ENCODE measurements at places on chromosomes 13 and 19.
A peak's percentile ranks its signal among the peaks of the same experiment; 100 is the strongest.

DNA sequence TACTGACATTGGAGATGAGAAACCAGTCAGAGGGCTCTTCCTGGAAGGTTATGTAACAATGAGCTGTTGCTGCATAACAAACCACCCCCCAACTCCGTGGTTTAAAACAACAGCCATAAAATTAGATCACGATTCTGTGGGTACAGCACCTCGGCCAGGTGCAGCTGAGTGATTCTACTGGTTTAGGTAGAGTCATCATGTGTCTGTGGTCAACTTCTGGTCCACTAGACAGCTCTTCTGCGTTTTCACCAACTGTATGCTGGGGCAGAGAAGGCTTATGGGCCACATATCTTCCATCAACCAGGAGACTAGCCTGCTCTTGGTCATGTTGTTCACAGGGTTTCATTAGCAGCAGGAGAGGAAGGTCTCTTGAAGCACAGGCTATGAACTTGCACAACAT is 585.5 kb downstream of the KCTD12 start:
- DNase-seq, result no peak

- no peak for DNase-seq
Measured at GRCh38 chr19:3659746-3660112, 33.1 kb upstream of the CACTIN start.

DNA sequence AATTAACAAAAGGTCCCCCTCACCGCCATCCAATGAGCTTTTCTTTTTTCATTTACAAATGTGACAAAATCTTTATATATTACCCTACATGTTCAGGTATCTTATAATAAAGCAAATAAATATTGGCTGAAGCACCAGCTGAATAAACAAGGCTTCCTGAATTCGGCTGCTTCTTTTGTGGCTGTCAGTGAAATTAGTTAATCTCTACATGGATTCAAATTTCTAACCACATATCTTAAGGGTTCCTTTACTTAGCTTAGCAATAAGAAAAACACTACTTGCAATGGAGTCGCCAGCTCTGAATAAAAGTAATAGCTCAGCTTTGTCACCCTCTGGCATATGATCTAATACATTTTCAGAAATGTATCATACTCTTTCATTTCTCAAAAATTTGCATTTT is 104.3 kb downstream of the CCNA1 start:
- DNase-seq, result no peak

DNA sequence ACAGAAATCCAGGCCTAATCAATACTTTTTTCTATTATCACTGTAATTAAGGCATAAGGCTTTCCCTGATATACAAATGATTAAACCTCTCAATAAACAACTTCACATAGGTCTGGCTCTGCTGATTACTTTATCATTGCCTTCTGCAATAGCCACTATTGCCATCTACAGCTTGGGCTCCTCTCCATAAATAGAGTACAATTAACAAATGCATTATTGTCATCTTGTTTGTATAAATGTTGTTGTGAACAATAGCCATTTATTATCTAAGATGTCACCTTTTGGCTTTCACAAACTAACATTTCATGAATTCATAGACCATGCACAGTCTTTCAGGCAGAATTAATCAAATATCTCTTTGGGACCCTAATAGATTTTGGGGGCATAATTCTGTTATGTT is 53.3 kb downstream of the NHLRC3 start:
- no peak for DNase-seq

DNA sequence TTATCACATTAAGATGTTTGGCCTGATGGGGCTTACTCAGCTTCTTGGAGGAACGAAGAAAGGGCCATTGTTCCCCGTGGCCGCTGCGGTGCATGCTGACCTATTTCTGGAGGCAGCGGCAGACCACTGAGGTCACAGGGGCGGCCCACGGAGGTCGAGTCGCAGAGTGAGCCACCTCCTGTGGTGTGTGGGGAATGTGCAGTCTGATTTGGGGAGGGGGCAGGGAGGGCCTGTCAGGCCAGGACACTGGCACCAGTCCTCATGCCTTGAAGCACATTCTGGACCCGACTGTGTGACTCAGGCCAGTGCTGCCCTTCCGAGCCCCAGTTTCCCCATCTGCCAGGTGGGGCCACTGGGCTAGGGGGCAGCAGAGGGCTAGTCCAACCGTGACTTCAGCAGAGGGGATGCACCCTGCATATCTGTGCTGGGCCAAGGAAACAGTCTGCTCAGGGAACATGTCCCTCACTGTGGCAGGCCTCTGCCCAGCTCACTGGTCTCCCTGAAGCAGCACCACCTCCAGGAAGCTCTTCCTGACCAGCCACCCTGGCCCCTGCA is 6.3 kb downstream of the SLC7A10 start:
- no peak for DNase-seq

- DNase-seq, result no peak
Measured at GRCh38 chr13:78401873-78402707, 201.3 kb downstream of the POU4F1 start.

- no peak for DNase-seq
Measured at GRCh38 chr19:40928850-40929249, 46.8 kb upstream of the CYP2A7 start.

- no peak for DNase-seq
Measured at GRCh38 chr13:112071102-112071722, 4.3 kb downstream of the SOX1 start.

GRCh38 chr19:13207846-13208671 is 57.8 kb downstream of the IER2 start:
- peak; percentile 69 for DNase-seq

DNA sequence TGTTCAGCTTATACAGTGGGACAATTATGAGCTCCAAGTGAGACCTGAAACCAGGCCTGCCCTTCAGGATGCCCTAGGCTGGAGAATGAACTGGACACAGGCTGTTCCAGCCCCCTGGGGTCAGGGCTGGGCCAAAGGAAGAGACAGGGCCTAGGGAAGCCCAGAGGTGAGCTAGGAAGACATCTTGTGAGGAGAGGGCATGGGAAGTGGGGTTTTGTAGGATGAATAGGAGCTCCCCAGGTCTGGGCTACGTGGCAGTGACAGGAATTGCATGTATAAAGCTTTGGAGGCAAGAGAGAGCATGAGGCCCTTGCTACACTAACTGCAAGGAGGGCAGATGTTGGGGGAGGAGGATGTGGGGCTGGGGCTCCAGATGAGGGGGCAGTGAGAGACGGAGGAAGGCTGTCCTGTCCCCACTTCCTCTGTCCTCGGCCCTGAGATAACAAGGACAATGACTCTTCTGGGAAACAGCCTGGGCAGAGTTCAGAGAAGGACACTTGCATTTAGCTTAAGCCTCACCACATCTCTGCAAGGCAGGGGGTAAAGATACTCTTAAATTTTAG is 1.5 kb upstream of the TBXA2R start:
- DNase-seq, result no peak

DNA sequence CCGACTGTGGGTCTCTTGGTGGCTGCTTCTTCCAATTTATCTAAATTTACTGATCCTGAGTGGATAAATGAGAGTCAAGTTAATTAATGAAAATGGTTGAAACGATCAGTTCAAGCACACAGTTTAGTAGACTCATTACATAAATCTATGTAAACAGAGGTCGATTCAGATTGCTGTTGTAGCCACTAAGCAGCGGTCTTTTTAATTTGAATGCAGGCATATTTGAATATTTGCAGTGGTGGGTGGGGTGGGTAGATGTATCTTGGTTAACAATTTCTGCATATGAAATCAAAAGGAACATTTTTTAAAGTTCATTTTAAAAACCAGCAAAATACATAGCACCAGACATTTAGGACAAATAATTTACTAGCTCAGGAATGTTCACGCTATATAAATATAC is 325.9 kb downstream of the KLF12 start:
- DNase-seq, result no peak

DNA sequence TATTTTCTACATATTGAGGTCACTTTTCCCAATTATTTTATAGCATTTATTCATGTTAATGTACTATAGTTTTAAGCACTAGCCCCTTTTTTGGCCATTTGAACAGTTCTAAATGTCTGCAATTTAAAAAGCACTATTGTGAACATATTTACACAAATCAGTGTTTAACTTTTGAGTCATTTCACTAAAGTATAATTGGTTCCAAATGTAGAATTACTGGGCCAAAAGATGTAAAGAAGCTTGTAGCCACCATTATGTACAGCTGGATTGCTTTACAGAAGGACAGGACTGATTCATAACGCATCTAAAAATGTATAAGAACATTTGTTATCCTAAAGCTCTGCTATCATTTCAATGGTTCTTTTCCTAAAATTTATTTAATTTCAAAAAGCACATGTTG is 16.6 kb upstream of the ATP12A start:
- no peak for DNase-seq

- DNase-seq, result no peak
Measured at GRCh38 chr13:23876265-23876664, 12.9 kb downstream of the MIPEP start.

- DNase-seq, result no peak
Measured at GRCh38 chr13:38417241-38417640, 67.6 kb downstream of the UFM1 start.

GRCh38 chr19:38375748-38376147 is 1.4 kb downstream of the PSMD8 start:
- DNase-seq, result no peak

- no peak for DNase-seq
Measured at GRCh38 chr13:61339054-61339621, 76.5 kb downstream of the PCDH20 start.

DNA sequence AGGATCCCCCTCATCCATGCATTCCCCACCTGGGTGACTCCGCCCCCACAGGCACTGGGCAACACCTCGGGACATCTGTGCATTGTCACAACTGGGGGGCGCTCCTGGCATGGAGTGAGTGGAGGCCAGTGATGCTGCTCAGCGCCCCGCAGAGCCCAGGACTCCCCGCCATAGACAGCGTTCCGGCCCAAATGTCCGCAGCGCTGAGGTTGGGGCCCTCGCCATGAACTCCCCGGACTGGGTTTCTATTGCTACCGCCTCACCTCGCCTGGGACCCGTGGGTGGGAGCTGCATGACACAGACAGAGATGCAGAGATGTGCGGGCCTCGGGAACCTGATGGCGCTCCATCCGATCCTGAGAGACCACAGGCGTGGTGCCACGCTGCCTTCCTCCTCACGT is 4.6 kb downstream of the FZR1 start:
- no peak for DNase-seq

DNA sequence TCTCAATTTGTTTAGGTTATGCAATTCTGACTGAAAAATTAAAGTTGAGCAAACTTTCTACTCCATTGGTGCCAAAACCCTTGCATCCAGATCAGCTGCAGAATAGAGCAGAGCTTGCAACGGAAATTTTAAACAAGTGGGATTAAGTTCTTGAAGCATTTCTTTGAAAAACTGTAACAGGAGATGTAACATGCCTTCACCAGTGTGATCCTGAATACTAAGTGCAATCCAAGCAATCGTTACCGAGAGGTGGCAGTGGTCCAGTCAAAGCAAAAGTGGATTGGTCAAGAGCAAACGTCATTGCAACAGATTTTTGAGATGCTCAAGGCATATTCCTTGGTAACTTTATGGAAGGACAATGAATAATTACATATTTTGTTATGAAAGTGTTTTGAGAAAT is 841.1 kb upstream of the SLITRK5 start:
- no peak for DNase-seq

DNA sequence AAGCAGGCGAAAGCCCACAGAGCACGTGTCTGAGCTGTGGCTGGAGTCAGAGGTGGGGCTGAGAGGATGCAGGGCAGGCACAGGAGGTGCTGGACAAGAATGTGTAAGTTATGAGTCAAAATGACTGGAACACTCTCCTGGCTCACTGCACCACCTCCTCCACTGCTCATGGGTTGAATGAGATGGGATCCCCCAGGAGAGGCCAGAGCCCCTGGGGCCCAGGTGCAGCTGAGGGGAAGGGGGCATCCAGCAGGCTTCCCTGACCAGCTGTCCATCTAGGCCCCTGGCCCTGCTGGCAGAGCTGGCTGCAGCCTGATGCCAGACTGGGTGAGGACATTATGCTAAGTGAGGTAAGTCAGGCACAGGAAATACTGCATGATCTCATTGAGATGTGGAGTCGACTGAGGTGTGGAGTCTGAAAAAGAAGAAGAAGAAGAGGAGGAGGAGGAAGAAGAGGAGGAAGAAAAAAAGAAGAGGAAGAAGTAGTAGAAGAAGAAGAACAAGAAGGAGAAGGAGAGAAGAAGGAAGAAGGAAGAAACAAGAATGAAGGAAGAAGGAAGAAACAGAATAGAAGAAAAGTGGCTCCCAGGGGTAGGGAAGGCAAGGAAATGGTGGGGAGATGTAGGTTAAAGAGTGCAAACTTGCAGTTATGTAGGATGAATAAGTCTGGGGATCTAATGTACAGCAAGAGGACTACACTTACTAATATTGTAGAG is 747.4 kb downstream of the UQCRFS1 start:
- no peak for DNase-seq

DNA sequence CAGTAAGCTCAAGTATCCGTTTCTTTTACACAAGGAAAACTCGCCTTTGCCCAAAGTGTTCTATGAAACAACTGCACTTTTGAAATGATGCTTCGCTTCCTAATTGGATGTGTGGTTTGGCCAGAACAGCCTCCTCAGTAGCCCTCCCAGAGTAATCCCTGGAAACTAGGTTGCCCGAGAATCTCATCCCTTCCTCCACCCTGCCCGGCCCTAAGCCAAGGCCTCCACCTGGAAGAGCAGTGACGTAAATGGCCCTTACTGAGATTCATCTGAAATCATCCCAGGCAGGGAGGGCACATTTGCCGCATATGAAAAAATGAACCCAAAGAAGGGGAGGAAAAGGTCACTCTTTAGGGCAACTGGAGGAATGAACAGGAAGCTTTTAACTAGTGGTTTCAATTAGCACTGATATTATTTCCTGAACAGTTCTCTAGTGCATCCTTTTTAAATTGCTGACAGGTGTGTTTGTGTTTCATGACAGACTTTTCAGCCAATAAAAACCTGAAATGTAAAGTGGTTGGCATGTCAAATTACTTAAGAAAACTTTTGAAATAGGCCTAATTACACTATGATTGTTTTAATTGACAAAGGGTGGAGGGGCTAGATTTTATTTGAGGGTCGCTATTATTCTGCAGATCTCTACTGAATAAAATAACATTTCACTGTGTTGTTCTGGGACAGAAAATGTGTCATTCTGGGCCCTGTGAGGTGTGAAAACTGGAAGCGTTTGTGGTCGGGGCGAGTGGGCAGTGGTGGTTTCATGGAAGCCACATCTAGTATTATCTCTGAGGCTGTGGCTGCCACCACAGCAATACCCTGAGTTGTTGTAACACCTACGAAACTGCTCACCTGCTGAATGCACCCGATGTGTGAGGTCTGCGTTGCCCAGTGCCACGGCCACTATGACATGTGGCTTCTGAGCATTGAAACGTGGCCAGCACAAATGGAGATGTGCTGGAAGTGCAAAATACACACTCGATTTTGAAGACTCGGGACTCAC is 112.1 kb downstream of the ZIC5 start:
- peak; percentile 80 for DNase-seq

- no peak for DNase-seq
Measured at GRCh38 chr13:32150794-32151193, 119.2 kb downstream of the FRY start.

GRCh38 chr19:33419788-33420130 is 46.2 kb downstream of the CEBPG start:
- DNase-seq, result no peak

GRCh38 chr13:100063333-100063732 is 25.6 kb upstream of the PCCA start:
- no peak for DNase-seq

- no peak for DNase-seq
Measured at GRCh38 chr13:61350341-61350740, 65.3 kb downstream of the PCDH20 start.

GRCh38 chr13:76937281-76937820 is 11.0 kb upstream of the ACOD1 start:
- DNase-seq, result no peak

Measured in activated naive CD4-positive, alpha-beta T cell treated with Interleukin-2 at 50 U/mL for 16 hours (primary cell).